ENCODE measurements at places on chromosomes 12 and 14.

- DNase-seq, result no peak
Observed at GRCh38 chr12:21690704-21691368, 33.2 kb upstream of the LDHB start.

DNA sequence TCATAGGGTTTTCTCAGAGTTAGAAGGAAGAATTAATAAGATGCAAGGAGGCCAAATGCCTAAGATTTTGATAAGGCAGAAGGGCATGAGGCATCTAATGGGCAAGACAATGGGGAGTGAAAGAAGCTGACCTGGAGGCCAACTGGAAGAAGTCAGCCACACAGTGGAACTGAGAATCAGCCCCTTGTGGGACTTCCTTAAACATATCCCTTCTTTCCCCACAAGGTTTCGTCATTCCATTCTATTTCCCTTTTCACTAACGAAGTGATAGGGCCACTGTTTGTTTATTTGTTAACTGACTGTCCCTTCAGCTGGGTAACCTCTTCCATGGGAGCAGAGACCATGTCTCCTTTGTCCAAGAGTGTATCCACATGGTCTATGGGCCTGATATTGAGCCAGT lies 86.2 kb downstream of the HELB start:
- no peak for DNase-seq

DNA sequence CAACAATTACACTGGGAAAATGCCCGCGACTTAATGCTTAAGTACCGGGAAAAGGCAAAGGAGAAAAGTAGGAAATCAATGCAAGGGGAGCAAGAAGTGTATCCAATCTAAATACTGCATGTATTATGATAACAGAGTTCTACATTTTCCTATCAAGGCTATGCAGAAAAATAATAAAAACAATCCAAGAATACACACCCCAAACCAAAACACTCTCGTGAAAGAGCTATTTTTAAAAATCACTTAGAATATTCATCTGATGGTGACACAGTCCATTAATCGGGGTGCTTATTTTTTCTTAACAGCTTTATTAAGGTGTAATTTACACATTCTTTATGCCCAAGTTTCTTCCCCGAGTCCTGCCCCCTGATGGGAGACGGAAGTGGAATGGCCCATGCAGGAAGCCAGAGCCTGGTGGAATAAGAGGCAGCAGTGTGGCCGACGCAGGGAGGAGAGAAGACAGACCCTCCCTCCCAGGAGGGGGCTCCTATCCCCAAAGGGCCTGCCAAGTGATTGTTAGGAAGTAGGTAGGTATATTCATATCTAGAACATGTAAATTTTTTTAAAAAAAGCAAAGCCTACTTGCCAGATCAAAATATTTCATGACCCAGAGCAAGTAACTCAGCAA lies 174.3 kb downstream of the FOXN3 start:
- DNase-seq, result no peak

- no peak for DNase-seq
Observed at GRCh38 chr14:47040550-47040949, 389.0 kb upstream of the RPL10L start.

GRCh38 chr12:95417372-95417771 lies 56.6 kb upstream of the METAP2 start:
- DNase-seq, result no peak

- no peak for DNase-seq
Observed at GRCh38 chr14:31009836-31010574, 15.4 kb upstream of the AP4S1 start.

GRCh38 chr12:846421-846820 lies 94.0 kb downstream of the WNK1 start:
- DNase-seq, result no peak

DNA sequence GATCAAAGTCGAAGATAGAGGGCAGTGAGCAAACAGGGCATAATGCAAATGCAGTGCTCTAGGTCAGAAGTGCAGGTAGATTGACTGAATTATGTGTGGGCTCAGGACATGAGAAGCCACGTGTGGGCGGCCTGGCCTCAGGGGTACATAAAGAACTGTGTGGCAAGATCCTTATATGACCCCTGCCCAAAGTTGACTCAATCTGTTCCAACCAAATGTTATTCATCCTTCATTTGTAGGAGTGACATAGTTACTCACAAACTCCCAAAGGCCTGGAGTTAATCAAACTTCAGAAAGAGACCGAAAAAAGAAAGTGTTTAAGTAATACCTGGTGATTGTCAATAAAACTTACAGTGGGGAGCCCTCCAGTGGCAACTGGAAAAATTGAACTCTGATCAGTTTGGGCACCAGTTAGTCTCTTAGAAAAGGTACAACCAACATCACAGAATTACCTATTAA lies 150.4 kb upstream of the FAR2 start:
- DNase-seq, result no peak

GRCh38 chr12:69161829-69162228 lies 77.5 kb upstream of the CPSF6 start:
- no peak for DNase-seq
